Astrocyte (in vitro differentiated cells and primary cell): ENCODE measurements at places on chromosomes 3 and 15.
A peak's percentile ranks its signal among the peaks of the same experiment; 100 is the strongest.

GRCh38 chr3:100245136-100245535, 15.7 kb upstream of the TBC1D23 start:
- peak; percentile 71 for DNase-seq

- DNase-seq: no peak
Observed at GRCh38 chr3:70820397-70820796, 508.0 kb upstream of the MDFIC2 start.

DNA sequence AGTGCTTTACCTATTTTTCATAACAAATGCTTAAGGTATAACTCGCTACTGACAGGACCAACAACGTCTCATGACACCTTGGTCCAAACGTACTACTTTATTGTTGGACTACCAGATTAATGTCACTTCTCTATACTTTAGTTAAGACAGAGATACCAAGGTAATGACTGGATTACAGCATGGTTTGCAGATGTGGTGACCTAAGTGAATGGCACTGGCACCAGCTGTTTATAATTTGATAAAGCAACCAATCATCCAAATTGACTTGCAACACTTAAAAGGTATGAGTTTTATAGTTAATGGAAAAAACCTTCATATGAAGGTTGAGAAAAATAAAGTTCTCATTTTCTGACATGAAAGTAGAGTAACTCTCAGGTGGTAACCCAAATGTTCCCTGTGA, 209.0 kb downstream of the NEK10 start:
- DNase-seq: no peak

GRCh38 chr15:93296759-93297500, 207.9 kb upstream of the RGMA start:
- DNase-seq: no peak

- peak; percentile 33 for DNase-seq
Observed at GRCh38 chr3:152236716-152237115, 32.0 kb upstream of the MBNL1 start.

- DNase-seq: no peak
Observed at GRCh38 chr3:155494332-155494731, 200.8 kb upstream of the STRIT1 start.
